ENCODE measurements at places on chromosomes 2 and 18.

- no peak for DNase-seq
Observed at GRCh38 chr18:38010971-38011857, 445.6 kb upstream of the CELF4 start.

DNA sequence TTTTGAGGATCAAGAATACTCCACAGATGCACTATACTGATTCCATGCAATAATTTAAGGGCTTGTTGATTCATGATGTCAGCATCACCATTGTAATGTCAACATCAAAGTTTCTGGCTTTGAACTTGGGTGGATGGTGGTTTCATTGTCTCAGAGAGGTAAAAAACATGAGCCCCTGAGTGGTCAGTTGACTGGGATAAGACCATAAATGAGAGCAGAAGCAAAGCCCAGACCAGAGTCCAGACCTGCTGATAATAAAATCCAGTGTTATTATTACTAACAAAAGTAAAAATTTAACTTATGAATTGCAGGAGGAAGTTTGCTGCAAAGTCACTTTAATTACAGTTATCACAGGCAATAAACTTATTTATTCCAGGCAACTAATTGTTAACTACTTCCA lies 358.2 kb downstream of the GALNT13 start:
- no peak for DNase-seq

- no peak for DNase-seq
Observed at GRCh38 chr18:79970419-79971133, 6.1 kb downstream of the HSBP1L1 start.

DNA sequence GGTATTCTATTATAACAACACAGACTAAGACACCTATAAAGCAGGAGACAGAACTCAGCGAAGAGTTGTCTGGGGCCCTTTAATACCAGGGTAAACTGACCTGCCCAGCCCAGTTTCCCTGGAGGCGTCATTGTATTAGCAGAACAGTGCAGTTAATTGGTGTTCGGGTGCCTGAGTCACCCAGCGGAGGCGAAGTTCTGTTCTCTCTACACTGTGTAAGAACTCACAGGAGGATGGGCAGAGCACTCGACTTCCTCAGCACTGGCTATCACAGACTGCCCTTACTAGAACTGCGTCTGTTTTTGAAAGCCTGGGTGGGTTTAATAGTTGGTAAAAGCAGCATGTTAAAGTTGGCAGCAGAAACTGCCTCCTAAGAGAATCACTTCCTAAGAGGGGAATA lies 106.5 kb upstream of the ATP8B1 start:
- DNase-seq, result peak; percentile 21

DNA sequence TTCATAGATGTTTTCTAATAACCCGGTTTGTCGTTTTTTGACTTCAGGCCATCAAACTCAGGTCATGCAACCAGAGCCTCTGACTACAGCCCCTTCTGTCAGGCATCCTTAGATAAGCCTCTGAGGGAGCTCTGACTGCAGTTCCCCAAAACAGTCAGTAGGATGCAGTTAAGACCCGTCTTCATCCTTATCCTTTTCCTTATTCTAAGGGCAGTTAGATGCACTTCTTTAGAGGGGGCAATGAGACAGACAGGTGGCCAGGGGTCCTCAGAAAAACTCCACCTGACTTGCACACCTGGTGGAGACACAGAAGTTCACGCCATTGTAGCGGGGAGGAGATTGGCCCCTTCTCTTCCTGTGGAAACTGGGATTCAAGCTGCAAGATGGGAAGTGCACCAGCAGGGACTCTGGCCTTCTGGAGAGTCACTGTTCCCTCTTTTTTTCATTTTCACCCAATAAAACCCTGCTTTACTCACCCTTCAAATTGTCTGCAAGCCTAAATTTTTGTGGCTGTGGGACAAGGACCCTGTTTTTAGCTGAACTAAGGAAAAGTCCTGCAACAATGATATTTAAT lies 104.8 kb upstream of the TFPI start:
- DNase-seq, result peak; percentile 9

GRCh38 chr2:100844514-100844913 lies 24.6 kb downstream of the NPAS2 start:
- no peak for DNase-seq

GRCh38 chr2:64137996-64138395 lies 6.2 kb downstream of the PELI1 start:
- DNase-seq, result no peak

DNA sequence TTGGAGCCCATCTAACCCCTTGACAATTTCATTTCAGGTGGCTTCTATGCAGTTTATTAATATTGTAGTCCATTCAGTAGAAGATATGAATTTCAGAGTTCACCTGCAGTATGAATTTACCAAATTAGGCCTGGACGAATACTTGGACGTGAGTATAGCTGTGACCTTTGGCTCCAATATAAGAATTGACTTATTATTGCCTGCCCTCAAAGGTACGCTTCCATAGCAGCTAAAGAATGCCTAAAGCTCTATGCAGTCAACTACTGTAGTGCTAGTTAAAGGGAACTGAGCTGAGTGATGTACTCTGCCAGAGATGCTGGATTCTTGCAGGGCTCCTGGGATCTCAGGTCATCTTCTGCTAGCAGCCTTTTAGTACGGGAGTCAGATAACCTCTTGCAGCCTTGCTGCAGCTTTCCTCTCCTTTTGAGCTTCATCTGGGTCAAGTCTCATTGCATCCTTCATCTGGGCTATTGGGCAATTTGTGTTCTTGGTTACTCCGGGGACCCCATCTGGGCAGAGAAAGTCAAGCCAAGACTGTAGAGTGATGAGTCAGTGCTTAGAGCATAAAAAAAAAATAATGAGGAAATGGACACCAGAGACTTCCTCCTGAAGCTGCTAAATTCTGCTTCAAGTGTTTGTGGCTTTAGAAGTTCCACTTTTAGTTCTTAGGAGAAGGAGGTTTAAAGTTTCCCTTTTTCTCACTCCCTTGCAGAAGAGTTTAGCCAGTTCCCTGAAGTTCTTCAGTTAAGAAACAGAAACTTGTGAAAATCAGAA lies 105.6 kb downstream of the PRPF40A start:
- no peak for DNase-seq

DNA sequence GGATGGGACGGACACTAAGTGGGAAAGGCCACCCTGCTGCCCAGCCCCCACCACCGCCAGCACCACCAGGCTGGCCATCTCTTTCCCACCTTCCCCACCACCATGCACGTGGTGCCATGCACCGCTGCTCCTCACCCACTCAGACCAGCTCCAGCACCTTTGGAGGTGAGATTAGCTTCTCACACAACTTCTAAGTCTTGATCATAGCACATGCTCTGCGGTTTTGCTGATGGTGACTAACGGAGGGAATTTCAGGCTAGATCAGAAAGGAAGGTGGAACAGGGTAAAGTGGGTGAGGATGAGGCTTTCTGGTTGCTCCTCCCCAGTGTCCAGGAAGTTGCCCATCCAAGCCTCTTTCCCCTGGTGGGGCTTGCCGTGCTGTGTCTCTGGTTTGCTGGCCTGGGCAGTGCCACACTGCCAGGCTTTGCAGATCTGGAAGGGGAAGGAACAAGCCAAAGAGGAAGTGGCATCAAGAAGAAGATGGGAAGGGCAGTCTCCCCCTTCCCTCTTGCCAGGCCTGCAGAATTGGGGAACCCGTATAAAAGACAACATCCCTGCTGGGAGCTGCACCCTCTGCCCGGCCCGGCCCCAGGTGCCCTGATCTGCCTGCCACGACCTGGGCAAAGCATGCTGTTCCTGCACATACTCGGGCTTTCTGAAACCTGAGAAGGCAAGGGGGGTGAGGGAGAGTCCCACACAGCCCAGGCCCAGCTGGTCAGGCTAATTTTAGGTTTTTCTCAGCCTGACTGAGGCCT lies 44.3 kb upstream of the CAB39 start:
- DNase-seq, result no peak
